Activated CD4-positive, alpha-beta memory T cell treated with anti-CD3 and anti-CD28 coated beads for 36 hours (primary cell): ENCODE measurements at places on chromosomes 12 and 14. TPM values are rescaled to one million over a fixed set of nuclear protein-coding genes. Genes with fewer than 3 reads are reported as not detected.

- H3K4me1 ChIP-seq: no peaks in the 10 kb centered on the region
- H3K27me3 ChIP-seq: no peaks in the 10 kb centered on the region
- H3K27ac ChIP-seq: no peak overlapping the region
Measured at GRCh38 chr14:46259536-46259935, 392.0 kb downstream of the RPL10L start.

DNA sequence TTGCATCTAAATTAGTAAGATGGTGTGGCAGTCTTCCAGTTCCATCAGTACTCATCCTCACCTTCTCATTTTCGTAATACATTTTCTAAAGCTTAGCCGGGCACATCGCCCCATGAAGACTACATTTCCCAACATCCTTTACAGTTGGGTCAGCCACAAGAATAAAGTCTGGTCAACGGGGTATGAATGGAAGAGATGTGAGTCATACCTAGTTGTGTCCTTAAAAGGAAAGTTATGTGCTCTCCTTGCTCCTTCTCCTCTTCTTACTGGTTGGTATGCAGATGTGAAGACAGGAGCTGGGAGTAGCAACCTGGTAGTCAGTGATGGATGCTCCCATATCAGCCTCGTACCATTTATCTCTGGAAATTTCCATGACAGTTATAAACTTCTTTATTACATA, 35.9 kb upstream of the EGLN3 start:
- no peak overlapping the region for H3K27ac ChIP-seq
- no peaks in the 10 kb centered on the region for H3K27me3 ChIP-seq
- H3K36me3 ChIP-seq: peaks cover 2% of the 10 kb centered on the region

GRCh38 chr12:85741046-85741445, 95.2 kb downstream of the RASSF9 start:
- no peaks in the 10 kb centered on the region for H3K36me3 ChIP-seq
- no peaks in the 10 kb centered on the region for H3K27me3 ChIP-seq
- no peaks in the 10 kb centered on the region for H3K4me1 ChIP-seq

The TAS2R9 gene
- total RNA-seq: not detected
